ENCODE measurements at places on chromosomes 4 and X. TPM values are rescaled to one million over a fixed set of nuclear protein-coding genes. Genes with fewer than 3 reads are reported as not detected.

DNA sequence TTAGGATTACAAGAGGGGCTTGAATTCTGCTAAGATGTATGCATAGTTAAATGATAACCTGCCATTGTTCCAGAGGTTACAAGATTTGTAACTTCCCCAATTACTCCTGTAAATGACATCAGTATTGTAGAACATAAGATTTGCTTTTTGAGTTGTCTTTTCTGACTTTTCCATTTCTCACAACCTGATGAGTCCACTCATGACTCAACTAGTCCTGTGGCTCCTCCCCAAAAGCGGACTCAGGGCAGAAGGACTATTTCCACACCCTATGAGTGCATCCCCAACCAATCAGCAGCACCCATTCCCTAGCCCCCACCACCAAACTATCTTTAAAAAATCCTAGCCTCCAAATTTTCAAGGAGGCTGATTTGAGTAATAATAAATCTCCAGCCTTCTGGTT lies 54.7 kb downstream of the HOPX start:
- no peak for DNase-seq

GRCh38 chr4:67566335-67566734 lies 7.8 kb downstream of the STAP1 start:
- DNase-seq, result no peak

DNA sequence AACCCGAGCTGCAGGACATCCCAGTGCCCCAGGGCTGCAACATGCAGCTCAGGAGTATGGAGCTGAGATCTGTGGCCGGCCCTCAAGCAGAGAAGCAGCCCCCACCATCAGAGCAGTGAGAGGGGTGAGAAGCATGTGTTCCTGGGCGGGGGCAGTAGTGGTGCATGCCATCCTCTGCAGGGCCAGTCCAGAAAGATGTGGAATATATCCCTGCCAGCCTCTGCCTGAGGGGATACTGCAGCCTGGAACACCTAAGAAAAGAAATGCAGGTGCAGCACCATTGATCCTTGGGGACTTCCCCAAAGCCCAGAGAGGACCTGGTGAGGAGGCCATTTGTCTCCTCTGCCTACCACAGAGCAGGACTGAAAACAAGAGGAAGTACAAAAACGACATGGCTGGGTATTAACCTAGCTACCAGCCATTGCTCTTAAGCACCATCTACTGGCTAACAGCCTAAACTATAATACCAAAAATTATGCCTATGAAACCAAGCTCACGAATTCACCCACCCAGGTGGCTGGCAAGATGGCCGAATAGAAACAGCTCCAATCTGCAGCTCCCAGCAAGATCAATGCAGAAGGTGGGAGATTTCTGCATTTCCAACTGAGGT lies 158.8 kb downstream of the ADGRA3 start:
- no peak for DNase-seq

PLP1 gene
- 6,091 TPM for total RNA-seq

SULT1E1 gene
- not detected for total RNA-seq

DNA sequence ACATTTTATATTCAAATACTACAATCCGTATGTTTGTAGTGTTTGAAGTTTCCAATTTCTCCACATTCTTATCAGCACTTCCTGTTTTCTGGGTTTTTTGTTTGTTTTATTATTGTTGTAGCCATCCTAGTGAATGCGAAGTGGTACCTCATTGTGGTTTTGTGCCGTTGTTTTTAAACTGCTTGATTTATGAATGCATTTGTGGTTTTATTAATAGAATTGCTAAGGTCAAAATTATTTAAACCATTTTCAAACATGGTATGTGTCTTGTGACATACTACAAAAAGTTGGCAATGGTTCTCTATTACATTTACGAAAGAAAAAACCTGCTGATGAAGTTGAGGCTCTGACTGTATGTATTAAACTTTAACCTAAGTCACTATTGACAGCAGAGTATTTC lies 780.0 kb upstream of the MAGEB2 start:
- no peak for DNase-seq

TREX2 gene
- total RNA-seq, result 2.1 TPM

DNA sequence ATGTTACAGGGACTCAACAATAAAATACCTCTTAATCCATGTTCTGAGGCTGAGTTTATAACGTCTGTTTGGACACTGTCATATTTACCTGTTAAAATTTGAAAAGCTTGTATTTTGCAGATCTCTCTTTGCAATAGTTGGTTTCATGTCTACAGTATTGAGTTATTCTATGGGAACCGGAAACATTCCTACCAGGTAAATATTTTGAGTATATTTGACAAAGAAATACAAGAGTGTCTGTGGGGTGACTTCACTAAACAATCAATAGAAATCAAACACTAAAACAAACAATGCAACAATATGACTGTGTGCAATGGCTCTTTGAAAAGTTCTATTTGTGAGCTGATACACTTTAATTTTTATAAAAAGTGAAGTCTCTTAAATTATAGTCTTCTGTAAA lies 47.7 kb upstream of the CXCL8 start:
- no peak for DNase-seq

DNA sequence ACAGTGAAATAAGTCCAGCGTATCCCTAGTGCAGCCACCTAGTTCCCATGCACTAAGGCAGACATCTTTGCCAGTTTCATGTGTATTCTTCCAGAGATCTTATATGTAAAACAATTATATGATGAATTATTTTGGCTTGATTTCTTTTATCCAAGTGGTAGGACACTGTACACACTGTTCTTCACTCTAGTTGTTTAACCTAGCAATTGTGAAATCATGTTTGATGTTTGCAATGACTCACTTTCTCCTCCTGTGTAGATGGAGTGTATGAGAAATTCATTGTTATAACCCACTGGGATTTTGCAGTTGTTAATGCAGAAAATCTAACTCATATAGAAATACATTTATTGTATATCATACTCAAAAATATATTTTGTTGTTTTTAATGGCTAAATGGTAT lies 17.5 kb upstream of the TBC1D1 start:
- no peak for DNase-seq

DNA sequence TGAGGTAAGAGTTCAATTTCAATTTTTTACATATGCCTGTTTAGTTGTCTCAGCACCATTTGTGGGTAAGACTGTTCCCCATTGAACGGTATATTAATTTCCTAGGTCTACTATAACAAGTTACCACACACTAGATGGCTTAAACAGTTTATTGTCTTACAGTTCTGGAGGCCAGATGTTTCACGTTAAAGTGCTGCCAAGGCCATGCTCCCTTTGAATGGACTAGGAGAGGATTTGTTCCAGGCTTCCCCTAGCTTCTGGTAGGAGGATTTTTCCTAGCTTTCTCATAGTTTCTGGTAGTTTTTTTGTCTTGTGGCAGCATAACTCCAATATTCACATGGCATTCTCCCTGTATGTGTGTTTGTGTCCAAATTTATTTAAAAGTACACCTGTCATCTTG lies 149.3 kb upstream of the CYSLTR1 start:
- DNase-seq, result no peak
